ENCODE measurements at places on chromosomes 5 and 9.

GRCh38 chr9:4617752-4618151, 44.3 kb upstream of the PLPP6 start:
- DNase-seq = no peak

- no peak for DNase-seq
These were observed 510 bp downstream of the NOXA1 start for GRCh38 chr9:137423514-137424291.

DNA sequence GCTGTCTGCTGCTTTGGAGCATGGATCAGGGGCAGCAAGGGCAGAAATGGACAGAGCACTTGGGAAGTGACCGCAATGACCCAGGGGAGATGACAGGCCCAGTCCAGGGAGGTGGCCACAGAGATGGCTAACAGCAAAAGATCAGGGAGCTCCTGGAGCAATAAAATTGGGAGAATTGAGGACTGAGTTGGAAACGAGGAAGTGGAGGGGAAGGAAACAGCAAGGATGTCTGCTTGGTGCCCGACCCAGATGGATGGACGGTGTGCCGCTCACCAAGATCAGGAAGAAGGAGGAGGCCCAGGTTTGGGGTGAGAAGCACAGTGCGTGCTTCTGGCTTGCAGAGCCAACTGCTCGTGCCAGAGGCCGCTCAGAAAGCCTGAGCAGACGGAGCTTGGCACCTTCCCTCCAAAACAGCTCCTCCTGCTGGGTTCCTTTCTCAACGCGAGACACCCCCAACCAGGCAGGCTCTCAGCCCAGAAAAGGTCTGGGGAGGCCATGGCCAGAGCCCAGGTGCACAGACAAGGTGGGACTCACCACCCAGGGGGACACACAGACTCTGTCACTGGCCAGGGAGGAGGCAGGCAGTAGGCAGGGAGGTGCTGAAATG, 1.7 kb upstream of the SLC34A1 start:
- no peak for DNase-seq

DNA sequence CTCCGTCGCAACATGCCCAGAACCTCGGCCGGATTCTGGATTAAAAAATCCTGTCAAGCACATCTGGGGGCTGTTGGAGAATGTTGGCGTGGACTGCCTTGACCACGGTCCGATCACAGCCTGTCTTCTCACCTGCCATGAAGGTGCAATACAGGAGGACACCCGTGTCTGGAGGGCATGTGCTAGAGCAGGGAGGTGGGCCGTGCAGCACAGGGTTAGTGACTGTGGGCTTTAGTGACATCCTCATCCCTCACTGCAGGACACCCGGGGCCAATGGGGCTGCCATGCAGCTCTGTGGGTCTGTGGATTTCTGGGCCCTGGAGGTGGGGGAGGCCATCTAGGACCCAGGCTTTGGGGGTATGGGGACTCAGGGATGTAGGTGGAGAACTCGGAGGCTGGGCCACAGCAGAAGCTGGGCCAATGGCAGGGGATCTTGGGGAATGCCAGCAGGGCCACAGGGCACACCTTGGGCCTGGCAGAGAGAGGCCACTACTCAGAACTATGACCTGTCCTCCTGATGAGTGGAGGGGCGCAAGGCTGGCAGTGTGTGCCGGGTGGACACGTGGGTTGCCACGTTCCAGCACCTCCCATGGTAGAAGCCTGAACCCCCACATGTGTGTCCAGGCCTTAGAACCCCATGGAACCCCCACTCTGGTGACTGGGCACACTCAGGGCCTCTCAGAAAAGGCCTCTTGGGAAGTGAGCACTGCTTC, 23.3 kb downstream of the ZDHHC11B start:
- peak; percentile 1 for DNase-seq

DNA sequence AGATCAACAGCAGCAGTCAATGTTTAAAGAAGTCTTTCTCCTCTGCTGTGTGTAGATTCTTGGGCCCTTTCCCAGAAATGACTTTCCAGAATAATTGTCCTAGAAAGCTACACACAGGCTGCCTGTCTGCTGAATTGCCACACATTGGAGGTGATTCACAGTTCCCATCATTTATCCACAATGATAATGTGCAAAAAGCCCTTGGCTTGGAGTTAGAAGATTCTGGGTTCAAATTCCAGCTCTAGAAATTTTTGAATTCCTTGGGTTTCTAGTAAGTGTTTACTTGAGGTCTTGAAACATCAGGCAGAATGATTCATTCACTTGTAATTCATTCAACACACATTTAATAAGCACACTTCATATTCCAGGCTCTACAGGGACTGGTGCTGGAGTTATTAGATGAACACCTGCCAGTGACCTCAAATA, 28.6 kb upstream of the EPB41L4B start:
- no peak for DNase-seq

- no peak for DNase-seq
These were observed 16.2 kb downstream of the PRKAA1 start for GRCh38 chr5:40781843-40782409.

DNA sequence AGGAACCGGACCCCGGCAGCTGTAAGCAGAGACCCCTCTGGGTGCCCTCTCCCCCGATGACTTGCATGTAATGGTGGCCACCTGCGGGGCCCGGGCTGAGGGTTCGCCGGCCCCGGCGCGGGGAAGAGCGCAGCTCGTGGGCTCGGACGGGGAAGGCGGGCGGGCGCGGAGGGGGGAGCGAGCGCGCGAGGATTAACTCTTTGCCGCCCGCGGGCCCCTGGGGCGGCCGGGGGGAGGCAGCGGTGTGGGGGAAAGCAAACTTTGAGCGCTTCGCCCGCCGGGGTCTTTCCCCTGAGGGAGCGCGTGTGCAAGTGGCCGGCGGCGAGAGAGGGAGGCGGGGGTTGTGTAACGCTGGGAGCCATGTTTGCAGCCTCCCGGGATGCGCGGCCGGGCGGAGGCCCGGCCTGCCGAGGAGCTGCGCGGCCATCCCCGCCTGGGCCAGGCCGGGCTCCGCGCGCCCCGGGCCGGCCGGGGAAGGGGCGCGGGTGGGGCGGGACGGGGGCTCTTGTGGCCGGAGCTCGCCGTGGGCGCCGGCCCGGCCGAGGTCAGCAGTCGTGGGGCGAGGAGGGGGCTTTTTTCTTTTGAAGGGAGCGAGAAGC, 547 bp downstream of the ANP32B start:
- DNase-seq = peak; percentile 58

DNA sequence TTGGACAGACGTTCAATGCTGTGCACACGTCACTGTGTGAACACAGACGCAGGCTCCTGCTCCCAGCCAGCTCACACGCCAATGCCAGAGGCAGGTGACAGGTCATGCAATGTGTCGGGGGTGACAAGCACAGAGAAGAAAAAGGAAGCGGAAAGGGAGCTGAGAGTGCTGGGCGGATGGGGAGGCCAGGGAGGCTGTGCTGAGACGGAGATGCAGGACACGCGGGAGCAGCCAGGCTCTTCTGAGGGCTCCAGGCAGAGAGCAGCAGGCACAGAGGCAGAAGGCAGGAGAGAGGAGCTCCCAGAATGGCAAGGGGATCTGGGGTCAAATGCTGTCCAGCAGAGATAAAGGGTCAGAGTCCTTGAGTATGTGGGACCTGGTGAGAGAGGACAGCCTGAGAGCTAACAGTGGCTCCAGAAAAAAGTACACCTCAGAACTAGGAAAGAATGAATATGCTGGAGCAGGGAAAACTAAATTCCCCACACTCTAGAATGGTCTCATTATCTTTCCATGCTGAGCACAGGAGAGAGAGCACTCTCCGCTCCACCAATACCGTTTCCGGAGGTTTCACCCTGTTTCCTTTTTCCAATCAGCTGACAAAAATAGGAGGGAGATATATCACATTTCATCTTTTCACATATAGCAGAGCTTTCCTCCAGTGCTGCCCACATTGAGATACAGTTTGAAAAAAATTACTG, 32.8 kb upstream of the NSMF start:
- DNase-seq = no peak

DNA sequence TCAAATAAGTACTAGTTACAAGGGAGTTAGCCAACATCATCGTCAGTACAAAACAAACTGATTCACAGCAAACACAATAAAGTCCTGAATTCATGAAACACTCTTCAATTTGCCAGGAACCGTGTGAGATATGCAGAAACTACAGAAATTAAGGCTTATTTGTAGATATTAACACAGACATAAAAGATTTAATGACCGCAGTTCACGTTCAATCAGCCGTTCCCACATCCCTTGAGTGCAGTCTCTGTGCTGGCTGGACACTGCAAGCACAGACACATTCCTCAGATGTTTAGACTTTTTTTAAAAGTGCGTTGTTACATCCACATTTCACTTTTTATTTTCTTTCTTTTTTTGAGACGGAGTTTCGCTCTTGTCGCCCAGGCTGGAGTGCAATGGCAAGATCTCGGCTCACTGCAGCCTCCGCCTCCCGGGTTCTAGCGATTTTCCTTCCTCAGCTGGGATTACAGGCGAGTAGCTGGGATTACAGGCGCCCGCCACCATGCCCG, 566 bp upstream of the CEP78 start:
- DNase-seq = no peak

GRCh38 chr5:26259081-26259480, 779.3 kb downstream of the CDH9 start:
- DNase-seq = no peak

GRCh38 chr5:146799671-146800070, 78.9 kb downstream of the PPP2R2B start:
- DNase-seq = no peak

GRCh38 chr9:133487331-133487725, 8.4 kb upstream of the SLC2A6 start:
- DNase-seq = no peak

GRCh38 chr9:127833555-127833954, 20.9 kb downstream of the ENG start:
- no peak for DNase-seq

GRCh38 chr5:97000391-97000790, 64.5 kb downstream of the LNPEP start:
- no peak for DNase-seq

GRCh38 chr5:177550122-177550521, 4.2 kb downstream of the FAM193B start:
- DNase-seq = no peak

All from stimulated activated naive CD8-positive, alpha-beta T cell treated with anti-CD3 and anti-CD28 coated beads, Interleukin-15, amount 100 ng/mL, for 72 hours (primary cell).